ENCODE measurements at places on chromosomes 13 and 19.

DNA sequence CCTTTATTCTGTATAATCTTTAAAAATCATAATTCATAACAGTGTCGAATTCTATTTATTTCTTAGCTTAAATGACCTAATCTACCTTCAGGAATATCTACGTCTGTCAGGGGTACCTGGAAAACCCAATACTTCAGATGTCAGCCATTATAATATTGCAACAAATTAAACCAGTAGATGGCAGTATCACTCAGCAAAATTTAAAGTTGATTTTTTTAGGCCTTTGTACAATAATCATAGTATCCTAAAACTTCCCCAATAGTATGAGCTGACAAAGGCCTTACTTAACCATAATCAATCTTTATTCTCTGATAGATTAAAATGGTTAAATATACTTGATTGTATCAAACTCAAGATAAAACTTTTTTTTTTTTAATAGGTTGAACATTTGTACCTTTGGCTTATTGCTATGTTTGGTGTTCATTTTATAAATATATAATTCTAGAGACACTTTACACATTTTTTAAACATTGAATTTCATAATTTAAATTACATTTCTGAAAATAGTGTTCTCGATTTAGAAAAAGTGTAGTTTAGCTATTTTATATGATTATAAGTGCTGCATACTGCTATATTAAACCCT, 830.2 kb upstream of the SPRY2 start:
- DNase-seq, result no peak

DNA sequence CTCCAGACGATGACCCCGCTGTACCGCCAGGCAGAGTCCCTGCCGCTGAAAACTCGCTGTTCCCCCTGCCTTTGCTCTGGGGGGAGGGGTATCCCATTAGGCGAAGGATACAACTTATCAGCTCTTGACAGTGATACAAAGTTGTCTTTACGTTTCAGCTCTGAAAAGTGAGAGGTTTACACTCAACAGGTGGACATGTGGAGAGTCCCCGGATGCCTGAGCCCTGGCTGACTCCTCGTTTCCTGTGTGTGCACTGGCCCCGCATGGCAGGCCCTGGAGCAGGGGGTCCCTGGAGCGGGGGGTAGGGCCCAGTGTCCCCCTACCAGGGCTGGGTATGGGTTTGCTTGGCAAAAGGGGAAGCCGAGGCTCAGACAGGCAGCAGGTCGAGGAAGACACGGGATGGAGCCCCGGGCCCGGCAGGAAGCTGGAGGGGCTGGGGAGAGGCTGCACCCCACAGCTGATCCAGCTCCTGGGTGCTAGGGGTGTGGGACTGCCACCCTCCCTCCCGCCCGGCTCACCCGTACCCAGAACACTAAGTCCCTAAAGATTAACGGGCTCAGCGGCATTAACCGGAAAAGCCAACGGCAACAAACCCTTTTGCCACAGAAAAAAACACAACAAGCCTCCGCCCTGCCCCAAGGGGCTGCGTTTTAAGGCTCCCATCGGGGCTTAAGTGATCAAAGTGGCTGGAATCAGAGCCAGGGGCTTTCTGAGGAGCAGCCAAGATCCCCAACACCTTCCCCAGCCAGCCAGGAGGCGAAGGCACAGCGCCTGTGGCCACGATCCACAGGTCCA, 5.6 kb downstream of the TCF3 start:
- DNase-seq, result no peak

DNA sequence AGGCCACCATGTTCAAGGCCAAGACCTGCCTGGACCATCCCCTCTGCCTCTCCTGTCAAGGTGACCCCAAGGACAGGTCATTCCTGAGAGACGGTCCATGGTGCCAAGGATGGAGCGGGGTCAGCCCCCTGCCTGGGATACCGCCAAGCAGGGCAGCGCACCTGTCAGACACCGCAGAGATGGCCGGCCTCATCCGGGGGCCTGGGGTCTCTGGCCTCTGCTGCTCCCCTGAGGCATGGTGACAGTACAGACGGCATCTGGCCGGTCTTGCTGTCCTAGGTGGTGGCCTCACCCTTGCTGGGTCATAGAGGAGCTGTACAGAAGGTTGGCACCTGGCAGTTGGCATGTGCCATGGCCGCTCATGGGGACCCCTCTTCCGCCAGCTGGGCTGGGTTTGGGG, 11.1 kb downstream of the DDA1 start:
- DNase-seq, result no peak

DNA sequence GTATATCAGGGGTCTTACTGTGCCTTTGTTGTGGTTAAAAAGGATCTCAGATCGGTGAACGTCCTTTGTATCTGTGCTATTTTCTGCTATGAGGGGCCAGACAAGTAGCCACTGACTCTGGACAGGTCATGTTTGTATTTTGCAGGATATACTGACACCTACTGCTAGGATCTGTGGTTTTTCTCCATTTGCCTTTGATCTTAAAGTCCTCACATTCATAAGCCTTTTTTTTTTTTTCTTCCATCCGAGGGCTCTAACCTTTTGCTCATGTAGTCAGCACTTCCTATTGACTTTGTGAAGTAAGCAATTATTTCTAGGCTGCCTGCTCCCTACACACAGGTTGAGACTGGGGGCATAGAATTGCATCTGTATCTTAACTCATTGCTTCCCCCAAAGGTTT, 106.2 kb downstream of the SLITRK5 start:
- no peak for DNase-seq

DNA sequence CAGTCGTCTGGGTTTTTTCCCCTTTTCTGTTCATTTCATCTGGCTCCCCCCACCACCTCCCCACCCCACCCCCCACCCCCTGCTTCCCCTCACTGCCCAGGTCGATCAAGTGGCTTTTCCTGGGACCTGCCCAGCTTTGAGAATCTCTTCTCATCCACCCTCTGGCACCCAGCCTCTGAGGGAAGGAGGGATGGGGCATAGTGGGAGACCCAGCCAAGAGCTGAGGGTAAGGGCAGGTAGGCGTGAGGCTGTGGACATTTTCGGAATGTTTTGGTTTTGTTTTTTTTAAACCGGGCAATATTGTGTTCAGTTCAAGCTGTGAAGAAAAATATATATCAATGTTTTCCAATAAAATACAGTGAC, 9.3 kb downstream of the CALM3 start:
- DNase-seq, result no peak

DNA sequence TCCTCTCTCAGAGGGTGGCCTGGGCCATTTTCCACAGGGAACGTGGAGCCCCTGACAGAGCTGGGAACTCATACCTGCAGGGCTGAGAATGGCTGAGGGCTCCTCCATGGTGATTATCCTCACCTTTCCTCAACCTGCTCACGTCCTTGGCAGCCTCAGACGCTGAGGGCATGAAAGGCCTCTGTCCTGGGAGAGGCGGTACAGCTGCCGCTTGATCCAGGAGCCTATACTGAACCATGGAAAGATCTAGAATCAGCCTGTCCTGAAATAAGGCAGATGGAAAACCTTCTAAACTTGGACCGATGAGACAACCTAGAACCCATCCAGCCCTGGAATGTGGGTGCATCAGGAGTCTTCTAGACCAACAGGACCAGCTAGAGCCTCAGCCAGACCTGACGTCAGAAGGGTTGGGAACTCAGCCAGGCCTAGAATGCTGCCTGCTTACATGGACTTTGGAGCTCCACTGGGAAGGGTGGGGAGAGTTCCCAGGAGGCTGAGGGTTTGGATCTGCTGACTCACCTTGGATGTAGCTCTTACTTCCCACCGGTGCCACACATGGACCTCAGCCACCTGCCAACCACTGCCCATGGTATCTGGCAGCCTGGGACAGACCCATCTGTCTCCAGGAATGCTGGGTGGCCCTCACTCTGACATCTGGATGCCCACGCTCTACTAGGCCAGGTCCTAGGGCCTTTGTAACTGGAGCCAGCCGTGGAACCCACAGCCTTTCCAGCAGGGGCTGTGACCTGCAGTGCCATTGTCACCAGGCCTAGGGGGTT, 7.5 kb downstream of the KCTD15 start:
- no peak for DNase-seq

- peak; percentile 69 for DNase-seq
Observed at GRCh38 chr19:16366433-16367260, 42.0 kb downstream of the KLF2 start.

- no peak for DNase-seq
Observed at GRCh38 chr19:23420824-23421223, 25.6 kb upstream of the ZNF91 start.

GRCh38 chr13:61777271-61777670, 361.6 kb upstream of the PCDH20 start:
- DNase-seq, result no peak

DNA sequence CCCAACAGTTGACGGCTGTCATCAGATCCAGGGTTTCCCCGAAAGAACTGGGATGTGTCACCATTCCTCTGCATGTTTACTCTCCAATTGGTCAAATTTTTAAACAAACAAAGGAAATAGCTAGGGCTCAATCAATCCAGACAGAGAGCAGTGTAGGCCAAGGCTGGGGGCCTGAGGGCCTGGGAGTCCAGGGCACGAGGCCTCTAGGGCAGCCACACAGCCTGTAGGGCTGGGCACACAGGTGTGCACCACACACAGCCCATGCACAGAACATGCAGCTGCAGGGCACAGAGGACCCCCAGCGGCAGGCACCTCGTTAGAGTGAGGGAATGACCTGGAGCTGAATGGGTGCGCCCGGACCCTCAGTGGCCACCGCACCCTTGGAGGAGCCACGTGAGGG, 9.5 kb downstream of the MIER2 start:
- no peak for DNase-seq

DNA sequence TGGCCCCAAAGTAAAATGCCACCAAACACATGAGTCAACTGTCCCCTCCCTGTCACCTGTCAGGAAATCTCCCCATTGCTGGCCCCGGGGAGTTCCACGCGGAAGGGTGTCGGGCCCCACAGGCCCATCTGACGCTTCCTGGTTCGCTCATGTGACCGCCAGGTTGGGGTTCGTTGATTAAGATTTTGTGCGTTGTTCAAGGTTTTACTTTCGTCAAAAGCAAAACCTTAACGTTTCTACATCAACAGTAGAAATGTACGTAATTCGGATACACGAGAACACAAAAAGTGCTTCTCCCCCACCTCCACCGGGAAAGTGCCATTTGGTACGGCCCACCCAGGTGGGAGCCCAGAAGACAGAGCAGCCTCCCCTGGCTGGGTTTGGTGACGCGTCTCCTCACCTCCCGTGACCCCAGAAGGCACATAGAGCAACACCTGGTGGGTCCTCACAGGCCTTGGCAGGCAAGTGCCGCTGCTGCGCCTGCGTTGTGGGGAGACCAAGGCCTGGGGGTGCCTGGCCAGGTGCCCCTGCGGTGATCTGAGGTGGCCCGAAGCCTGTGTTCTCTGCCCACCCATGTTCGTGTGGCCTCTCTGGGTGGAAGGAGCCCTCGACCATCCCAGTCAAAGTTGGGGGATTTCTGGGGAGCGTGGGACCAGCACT, 161.6 kb downstream of the KDM4B start:
- peak; percentile 60 for DNase-seq

DNA sequence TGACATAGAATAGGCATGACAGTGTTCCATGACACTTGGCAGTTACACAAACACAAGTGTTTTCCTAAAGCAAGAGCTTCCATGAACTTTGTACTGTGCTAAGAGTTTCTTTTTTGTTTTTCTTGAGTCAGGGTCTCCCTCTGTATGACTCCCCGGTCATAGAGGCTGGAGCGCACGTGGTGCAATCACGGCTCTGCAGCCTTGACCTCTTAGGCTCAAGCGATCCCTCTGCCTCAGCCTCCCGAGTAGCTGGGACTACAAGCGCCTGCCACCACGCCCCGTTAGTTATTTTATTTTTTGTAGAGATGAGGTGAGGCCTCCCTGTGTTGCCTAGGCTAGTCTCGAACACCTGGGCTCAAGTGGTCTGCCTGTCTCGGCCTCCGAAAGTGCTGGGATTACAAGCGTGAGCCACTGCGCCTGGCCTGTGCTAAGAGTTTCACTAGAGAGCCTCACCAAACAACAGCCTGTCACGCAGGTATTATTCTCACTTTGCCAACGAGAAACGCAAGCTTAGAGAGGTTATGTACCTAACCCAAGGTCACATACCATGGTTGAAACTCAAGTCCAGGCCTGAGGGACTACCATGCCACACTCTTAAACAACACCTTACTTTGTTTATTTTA, 355.9 kb downstream of the KLF12 start:
- DNase-seq, result no peak

DNA sequence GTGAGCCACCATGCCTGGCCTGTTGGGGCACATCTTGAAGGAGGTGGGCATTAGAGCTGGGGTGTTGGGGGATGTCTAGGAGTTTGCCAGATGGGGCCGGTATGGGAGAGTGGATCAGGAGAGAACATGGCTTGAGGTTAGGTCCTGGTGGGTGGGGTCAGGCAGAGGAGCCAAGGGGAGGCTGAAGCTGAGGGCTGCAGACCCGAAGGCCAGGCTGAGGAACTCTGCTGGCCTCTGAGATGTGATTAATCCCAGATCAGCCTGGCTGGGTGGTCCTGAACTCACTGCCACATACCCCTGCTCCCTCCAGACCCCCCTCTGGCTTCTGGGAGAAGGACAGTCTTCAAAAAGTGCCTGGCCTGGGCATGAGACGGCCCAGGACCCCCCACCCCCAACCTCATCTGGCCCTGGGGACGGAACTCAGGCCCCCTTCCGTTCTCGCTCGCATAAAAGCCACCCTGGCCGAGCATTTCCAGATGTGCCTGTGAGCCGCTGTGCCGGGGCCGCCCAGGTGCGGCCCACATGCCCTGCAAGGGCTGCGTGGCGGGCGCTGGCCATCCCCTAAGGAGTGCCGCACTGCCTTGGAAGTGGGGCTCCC, 2.7 kb downstream of the FSTL3 start:
- no peak for DNase-seq

GRCh38 chr13:20049558-20050473, 91.3 kb downstream of the ZMYM2 start:
- DNase-seq, result peak; percentile 27
